Pancreas (tissue), 10 donors: ENCODE measurements at places on chromosomes 16 and 17. TPM values are rescaled to one million over a fixed set of nuclear protein-coding genes. Genes with fewer than 3 reads are reported as not detected.

Gene KIF19
- 1.0 TPM for total RNA-seq

Gene MYH2
- not detected for total RNA-seq

Gene RPL19
- total RNA-seq, result 950 TPM

Gene SEZ6L2
- total RNA-seq, result 29.2 TPM

Gene TLCD3B
- total RNA-seq, result not detected

Gene GRAP
- 1.3 TPM for total RNA-seq

DNA sequence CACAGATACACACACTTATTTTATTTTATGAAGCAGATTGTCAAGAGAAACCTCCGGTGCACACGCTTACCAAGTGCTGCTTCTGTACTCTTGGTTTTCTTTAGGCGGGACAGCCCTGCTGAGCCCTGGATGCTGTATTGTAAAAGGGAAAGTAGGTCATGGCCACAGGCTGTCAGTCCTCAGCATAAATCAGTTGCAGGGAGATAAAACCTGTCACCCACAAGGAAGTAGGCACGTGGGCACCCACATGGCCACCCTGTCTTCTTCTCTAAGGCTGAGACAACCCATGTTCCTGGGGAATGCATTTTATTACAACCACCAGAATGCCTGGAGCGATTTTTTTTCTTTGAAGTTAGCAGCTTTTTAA lies 59.3 kb downstream of the ASIC2 start:
- DNase-seq, result no peak
- no peaks in the 10 kb centered on the region for H3K36me3 ChIP-seq

DNA sequence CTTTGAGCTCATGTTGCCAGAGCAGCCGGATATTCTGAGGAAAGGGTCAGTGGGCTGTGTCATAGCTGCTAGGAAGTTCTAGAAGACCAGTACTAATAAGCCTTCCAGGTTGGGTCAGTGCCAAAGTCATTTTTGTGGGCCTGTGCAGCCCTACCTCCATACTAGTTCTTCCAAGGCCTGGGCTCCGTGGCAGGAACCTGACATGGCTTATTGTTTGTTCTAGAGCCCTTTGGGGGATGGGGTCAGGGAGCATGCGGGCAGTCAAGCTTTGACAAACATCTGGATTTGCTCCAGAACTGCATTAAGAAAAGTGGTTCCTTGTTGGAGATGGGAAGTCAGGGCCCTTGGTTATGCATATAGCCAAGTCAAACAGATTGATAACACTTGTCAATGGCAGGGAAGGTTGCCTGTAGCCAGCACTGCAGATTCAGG lies 7.6 kb downstream of the ALKBH5 start:
- H3K27me3 ChIP-seq, result no peaks in the 10 kb centered on the region
- H3K4me1 ChIP-seq, result peaks cover 43% of the 10 kb centered on the region
- peak overlapping the region; percentile 57 for H3K27ac ChIP-seq
- peak; percentile 87 for DNase-seq
- H3K4me3 ChIP-seq, result no peak overlapping the region
- peaks cover 5% of the 10 kb centered on the region for H3K36me3 ChIP-seq

DNA sequence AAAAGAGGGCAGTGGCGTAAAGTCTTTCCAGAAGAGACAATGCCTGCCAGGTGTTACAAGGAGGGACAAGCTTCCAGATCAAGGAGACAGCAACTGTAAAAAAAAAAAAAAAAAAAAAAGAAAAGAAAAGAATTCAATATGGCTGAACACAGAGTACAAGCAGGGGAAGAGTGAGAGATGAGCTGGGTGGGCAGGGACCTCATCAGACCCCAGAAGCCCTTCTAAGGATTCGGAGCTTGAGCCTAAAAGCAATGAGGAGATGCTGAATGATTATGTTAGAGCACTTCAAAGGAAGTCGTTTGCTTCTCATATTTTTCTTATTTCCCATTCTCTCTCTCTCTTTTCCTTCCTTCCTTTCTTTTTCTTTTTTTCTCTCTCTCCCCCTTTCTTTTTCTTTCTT lies 103.0 kb downstream of the YPEL2 start:
- no peak for DNase-seq
- no peak overlapping the region for H3K27ac ChIP-seq
- H3K4me3 ChIP-seq, result no peak overlapping the region
- no peaks in the 10 kb centered on the region for H3K27me3 ChIP-seq
- peaks cover 9% of the 10 kb centered on the region for H3K4me1 ChIP-seq

- H3K27me3 ChIP-seq, result no peaks in the 10 kb centered on the region
- H3K4me1 ChIP-seq, result no peaks in the 10 kb centered on the region
- H3K36me3 ChIP-seq, result no peaks in the 10 kb centered on the region
- no peak for DNase-seq
Measured at GRCh38 chr16:8832717-8833105, 35.1 kb downstream of the PMM2 start.

GRCh38 chr17:364766-365165 lies 12.2 kb upstream of the RPH3AL start:
- H3K36me3 ChIP-seq, result no peaks in the 10 kb centered on the region
- H3K27me3 ChIP-seq, result no peaks in the 10 kb centered on the region
- no peak overlapping the region for H3K27ac ChIP-seq
- H3K4me1 ChIP-seq, result no peaks in the 10 kb centered on the region
- no peak for DNase-seq

- peaks cover 7% of the 10 kb centered on the region for H3K4me1 ChIP-seq
- H3K4me3 ChIP-seq, result peak overlapping the region; percentile 31
- H3K27me3 ChIP-seq, result no peaks in the 10 kb centered on the region
- H3K36me3 ChIP-seq, result no peaks in the 10 kb centered on the region
Measured at GRCh38 chr17:57946798-57947358, 8.3 kb downstream of the CUEDC1 start.

- no peaks in the 10 kb centered on the region for H3K4me1 ChIP-seq
- no peaks in the 10 kb centered on the region for H3K36me3 ChIP-seq
- no peak overlapping the region for H3K4me3 ChIP-seq
- no peak overlapping the region for H3K27ac ChIP-seq
Measured at GRCh38 chr17:20172376-20172775, 163.2 kb downstream of the SPECC1 start.

DNA sequence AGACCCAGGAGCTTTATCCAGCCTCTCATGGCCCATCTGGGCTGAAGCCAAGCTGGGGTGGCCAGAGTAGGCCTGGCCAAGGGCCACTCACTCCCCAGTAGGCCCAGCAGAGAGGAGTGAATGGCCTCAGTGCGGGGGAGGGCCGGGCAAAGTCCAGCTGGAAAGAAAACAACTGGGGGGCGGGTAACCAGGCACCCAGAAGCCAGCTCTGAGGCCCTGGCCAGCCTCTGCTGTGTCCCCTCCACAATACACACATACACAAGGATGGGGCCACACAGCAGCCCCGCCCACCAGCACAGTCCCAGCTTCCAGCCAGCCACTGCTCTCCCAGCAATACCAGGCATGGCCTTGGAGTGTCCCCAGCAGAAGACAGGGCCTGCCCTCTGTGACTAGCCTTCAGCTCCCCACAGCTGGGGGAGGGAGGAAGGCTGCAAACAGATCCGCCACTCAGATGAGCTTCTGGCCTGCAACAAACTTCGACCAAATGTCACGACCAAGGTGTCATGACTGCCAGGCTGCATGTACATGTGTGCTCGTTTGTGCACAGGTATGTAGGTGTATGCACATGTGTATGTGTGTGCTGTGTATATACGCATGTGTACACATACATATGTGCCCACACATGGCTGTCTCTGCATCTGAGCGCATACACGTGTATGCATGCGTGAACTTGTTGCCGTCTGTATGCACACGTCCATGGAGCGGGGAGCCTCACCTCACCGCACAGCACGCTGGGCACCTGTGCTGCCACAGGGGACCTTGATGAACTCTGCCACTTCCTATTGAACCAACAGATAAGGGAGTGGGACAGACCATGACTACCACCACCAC lies 5.0 kb downstream of the CARHSP1 start:
- peak; percentile 95 for DNase-seq
- no peaks in the 10 kb centered on the region for H3K36me3 ChIP-seq

GRCh38 chr17:65984299-65984698 lies 207.6 kb downstream of the CEP112 start:
- H3K27ac ChIP-seq, result no peak overlapping the region
- no peak for DNase-seq
- H3K27me3 ChIP-seq, result no peaks in the 10 kb centered on the region
- no peaks in the 10 kb centered on the region for H3K36me3 ChIP-seq
- H3K4me3 ChIP-seq, result no peak overlapping the region

DNA sequence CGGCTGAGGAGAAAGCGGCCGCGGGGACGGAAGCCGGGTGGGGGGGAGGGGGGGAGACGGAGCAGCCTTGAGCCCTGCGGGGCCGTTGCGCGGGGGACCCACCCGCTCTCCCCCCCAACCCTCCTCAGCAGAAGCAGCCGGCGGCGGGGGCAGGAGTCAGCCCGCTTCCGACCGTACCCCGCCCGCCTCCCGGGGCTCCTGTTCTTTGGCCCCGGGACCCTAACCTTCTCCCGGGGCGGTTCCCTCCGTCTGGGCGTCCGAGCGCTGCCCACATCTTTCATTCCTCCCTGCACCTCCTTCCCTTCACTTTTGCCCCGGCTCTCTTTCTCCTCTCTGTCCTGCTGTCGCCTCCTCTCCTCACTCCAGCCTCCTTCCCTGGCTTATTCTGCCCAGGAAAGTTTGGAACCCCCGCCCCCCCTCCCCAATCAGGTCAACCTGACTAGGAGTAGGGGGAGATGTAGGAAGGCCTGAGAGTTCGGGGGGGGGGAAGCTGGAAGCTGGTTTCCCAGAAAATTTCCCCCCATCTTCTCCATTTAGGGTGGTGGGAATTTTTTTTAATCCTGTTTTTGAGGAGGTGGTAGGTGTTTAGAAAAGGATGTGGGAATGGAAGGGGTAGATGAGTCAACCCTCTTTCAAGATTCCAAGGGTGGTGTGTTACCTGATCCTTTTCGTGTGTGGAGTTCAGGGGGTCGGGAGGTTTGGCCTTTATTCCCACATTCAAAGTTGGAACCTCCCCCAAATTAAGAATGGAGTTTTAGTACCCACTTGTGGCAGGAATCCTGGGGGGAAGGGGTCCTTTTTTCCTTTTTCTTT lies 427 bp upstream of the NLK start:
- peak overlapping the region; percentile 83 for H3K27ac ChIP-seq
- peaks cover 6% of the 10 kb centered on the region for H3K4me1 ChIP-seq

GRCh38 chr16:30654856-30655255 lies 3.4 kb upstream of the FBRS start:
- H3K4me1 ChIP-seq, result peaks cover 19% of the 10 kb centered on the region
- H3K36me3 ChIP-seq, result no peaks in the 10 kb centered on the region
- DNase-seq, result no peak
- no peak overlapping the region for H3K27ac ChIP-seq
- H3K4me3 ChIP-seq, result no peak overlapping the region

DNA sequence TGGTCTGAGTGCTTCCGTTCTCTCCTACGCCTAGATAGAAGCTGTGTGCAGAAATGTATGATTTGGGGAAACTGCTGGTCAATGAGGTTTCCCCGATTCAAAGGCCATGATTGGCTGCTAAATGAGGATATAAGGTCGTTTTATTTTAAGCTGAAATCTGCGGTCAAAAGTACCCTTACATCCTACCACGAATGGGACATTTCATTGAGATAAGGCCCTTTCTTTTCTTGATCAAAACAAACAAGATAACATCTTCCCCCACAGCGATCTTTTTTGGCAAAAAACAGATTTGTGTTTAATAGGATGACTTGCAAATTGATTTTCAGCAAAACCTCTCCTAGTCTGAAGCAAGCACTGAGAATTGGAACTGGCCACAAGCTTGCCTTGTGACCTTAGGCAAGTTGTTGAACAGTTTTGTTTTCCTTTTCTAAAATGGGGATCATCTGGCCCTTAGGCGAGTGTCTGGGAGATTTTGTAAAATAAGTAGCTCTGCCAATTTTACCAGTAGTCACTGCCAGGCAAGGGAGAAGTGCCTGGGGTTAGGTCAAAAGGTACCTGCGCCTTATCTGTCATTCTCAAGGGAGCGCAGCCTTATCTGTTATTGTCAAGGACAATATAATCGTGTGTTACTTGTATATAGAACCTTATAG lies 635 bp downstream of the SCPEP1 start:
- no peak for DNase-seq
- H3K4me3 ChIP-seq, result peak overlapping the region; percentile 60
- no peak overlapping the region for H3K27ac ChIP-seq
- peaks cover 13% of the 10 kb centered on the region for H3K4me1 ChIP-seq

- no peak overlapping the region for H3K27ac ChIP-seq
- H3K4me1 ChIP-seq, result peaks cover 14% of the 10 kb centered on the region
- no peak for DNase-seq
- H3K4me3 ChIP-seq, result no peak overlapping the region
- no peaks in the 10 kb centered on the region for H3K36me3 ChIP-seq
- no peaks in the 10 kb centered on the region for H3K27me3 ChIP-seq
Measured at GRCh38 chr17:64063088-64063487, 42.7 kb upstream of the ICAM2 start.

GRCh38 chr17:73093286-73093685 lies 798 bp upstream of the SLC39A11 start:
- H3K4me3 ChIP-seq, result no peak overlapping the region
- H3K4me1 ChIP-seq, result peaks cover 6% of the 10 kb centered on the region
- H3K27me3 ChIP-seq, result no peaks in the 10 kb centered on the region
- H3K27ac ChIP-seq, result no peak overlapping the region
- DNase-seq, result no peak

DNA sequence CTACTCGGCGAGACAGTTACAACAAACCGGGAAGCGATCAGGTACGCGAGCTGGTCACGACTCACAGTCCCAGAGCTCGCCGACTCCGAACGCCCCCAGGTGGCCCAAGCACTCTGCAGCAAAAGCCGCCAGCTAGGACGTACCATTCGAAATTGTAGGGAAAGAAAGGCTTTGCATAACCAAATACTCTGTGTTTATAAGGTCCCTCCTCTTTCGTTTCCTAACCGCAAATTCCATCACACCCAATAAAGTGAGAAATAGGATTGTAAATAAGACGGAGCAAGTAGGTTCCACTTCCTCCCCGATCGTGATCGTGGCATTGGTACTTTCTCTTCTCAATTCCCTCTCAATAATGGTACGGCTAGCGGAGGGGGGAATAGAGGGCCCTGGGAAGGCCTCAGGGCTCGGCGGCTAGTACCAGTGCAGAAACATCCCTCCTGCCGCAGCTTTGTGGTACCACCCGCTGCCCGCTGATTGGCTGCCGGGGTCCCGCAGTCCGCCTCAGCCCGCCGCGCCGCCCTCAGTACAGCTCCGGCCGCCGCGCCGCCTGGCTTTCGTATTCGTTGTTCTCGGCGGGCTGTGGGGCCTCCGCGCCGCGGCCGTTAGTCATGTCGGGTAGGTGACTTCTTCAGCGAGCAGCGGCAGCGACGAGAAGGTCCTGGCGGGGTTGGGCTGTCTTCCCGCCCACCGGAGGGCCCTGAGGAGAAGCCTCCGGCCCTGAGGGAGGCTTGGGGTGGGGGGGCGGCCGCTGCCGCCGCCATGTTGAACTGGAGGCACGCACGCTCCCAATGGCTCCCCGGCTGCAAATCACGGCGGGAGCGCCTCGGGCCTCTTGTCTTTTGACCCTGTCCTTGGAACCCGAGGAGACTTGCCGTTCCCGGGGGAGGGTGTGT lies at the start of gene TAF15:
Gene TAF15, plus strand, starts transcription at position 523 of the 893 bp plus-strand sequence. Its CDS starts 86 bp downstream, at position 609.
- H3K4me3 ChIP-seq, result peak within 1 kb of the TSS; percentile 59
- H3K36me3 ChIP-seq, result no peaks in the 10 kb centered on the region
- H3K4me1 ChIP-seq, result peaks cover 19% of the 10 kb centered on the region
- H3K27ac ChIP-seq, result peak within 1 kb of the TSS; percentile 75
- no peaks in the 10 kb centered on the region for H3K27me3 ChIP-seq
- peak; percentile 95 for DNase-seq

DNA sequence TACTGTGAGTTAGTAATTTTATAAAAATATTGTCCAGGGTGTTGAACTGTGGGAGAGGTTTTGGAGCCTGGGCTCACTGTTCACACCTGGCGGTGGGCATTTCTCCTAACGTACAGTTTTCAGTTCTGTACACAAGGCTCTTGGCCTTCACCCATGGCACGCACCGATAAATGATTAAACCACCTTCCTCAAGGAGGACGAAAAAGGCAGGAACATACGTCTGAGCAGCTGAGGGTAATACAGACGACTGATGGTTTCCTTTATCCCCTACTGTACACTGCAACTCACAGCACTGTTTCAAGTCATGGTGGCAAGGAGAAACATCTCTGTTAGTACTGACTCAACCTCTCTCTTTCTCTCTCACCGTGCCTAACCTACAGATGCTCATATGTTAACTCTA lies 1.4 kb upstream of the ST6GALNAC1 start:
- DNase-seq, result no peak
- no peaks in the 10 kb centered on the region for H3K27me3 ChIP-seq
- no peaks in the 10 kb centered on the region for H3K36me3 ChIP-seq
- peak overlapping the region; percentile 30 for H3K27ac ChIP-seq
